ENCODE measurements at places on chromosomes 12 and 14. TPM values are rescaled to one million over a fixed set of nuclear protein-coding genes. Genes with fewer than 3 reads are reported as not detected.

DNA sequence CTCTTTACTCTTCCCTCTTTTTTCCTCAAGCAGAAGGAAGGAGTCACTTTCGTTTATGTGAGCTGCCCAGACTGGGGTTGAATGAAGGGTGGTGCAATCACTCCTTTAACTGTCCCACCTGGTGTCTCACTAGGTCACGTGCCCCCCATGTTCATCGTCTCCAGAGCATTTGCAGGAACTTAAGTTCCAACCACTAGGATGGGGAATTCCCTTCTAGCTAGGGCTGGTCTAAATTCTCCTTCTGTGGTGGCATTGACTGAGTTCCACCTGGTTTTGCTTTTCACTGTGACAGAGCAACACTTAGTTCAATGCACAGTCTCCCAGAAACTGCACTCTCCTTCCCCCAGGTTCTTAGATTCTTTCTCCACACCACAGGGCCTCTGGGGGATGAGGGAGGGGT, 9.5 kb downstream of the FANCM start:
- no peak for DNase-seq

The GPRC5D gene
- not detected for total RNA-seq

GRCh38 chr12:10982244-10982643, 4.5 kb downstream of the TAS2R50 start:
- no peak for DNase-seq

The BCL2L14 gene
- not detected for total RNA-seq

The AHSA1 gene
- 185 TPM for total RNA-seq

All from neural progenitor cell (in vitro differentiated cells).